ENCODE measurements at places on chromosomes 12 and 14.

DNA sequence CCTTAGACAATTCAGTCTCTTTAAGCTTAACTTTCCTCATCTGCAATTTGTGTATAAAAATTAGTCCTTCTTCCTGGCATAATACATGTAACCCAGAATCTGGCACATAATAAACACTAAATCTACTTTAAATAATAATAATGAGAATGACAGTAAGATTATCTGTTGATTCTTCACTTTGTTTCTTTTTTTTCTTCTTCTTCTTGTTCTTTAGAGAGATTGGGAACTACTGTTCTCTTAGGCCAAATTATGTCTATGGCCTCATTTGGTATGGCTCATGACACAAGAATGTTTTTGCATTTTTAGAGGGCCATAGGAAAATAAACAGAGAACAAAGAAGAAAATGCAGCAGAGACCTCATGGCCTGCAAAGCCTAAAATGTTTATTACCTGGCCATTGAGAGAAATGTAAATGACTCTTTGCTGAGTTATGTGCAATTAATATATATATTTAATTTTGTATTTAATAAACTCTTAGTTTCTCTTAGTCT lies 275.8 kb downstream of the SLC6A15 start:
- no peak for DNase-seq

DNA sequence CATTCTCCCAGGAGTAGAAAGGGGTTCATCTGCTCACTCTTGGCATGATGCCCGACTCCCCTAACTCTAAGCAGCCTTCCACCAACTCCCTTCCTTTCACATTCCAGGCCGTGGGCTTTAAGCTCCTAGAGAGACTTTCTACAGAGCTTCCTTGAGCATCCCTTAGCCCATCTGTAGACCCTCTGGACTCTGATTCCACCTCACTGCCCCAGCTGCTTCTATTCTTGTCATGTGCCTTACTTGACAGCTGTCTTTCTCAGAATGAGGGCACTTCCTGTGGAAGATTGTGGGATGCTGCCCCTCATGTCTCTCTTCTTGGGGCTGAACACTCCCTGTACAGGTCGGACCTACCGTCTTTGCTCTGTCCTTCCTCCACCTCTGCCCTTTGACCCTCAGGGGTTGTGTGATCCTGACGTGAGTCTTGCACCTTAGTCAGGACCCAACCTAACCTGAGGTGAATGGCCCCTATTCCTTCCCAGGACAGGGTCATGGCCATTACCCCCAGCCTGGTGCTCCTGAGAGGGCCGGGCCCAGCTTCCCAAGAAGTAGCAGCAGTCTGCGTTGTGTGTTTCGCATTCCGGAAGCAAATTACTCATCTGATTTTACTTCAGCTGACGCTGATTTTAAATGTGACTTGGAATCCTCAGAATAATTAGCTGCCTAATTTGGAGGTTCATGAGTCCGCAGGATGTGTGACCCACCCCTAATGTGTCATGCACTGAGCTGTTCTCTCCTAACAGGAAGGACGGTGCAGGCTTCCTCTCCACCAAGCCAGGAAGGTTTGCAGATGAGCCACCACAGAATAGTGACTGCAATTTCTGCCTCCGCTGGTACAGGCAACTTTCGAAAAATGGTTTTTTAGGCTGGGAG lies 2.7 kb upstream of the GALNT6 start:
- no peak for DNase-seq

- DNase-seq = peak; percentile 90
Measured at GRCh38 chr14:94342334-94342934, 19.3 kb upstream of the SERPINA6 start.

GRCh38 chr14:88733121-88733520 lies 59.6 kb downstream of the EML5 start:
- DNase-seq = no peak

GRCh38 chr14:78319406-78319805 lies 149.2 kb downstream of the NRXN3 start:
- DNase-seq = no peak

- DNase-seq = no peak
Measured at GRCh38 chr14:95585953-95586620, 51.2 kb downstream of the GLRX5 start.

DNA sequence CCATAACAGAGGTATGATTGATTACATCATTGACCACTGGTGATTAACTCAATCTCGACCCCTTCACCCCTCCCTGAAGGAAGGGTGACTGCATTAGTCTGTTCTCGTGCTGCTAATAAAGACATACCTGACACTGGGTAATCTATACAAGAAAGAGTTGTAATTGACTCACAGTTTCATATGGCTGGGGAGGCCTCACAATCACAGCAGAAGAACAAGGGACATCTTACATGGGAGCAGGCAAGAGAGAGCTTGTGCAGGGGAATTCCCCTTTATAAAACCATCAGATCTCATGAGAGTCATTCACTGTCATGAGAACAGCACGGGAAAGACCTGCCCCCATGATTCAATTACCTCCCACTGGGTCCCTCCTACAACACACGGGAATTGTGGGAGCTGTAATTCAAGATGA lies 55.9 kb upstream of the TMCC3 start:
- no peak for DNase-seq

- DNase-seq = no peak
Measured at GRCh38 chr14:91267965-91268437, 23.5 kb upstream of the GPR68 start.

- no peak for DNase-seq
Measured at GRCh38 chr12:28114488-28114887, 75.8 kb upstream of the CCDC91 start.

GRCh38 chr12:107033758-107034739 lies 47.1 kb upstream of the MTERF2 start:
- no peak for DNase-seq

- no peak for DNase-seq
Measured at GRCh38 chr14:87745507-87746118, 247.4 kb downstream of the GALC start.

- peak; percentile 85 for DNase-seq
Measured at GRCh38 chr12:45991284-45992249, 1.2 kb upstream of the SCAF11 start.

DNA sequence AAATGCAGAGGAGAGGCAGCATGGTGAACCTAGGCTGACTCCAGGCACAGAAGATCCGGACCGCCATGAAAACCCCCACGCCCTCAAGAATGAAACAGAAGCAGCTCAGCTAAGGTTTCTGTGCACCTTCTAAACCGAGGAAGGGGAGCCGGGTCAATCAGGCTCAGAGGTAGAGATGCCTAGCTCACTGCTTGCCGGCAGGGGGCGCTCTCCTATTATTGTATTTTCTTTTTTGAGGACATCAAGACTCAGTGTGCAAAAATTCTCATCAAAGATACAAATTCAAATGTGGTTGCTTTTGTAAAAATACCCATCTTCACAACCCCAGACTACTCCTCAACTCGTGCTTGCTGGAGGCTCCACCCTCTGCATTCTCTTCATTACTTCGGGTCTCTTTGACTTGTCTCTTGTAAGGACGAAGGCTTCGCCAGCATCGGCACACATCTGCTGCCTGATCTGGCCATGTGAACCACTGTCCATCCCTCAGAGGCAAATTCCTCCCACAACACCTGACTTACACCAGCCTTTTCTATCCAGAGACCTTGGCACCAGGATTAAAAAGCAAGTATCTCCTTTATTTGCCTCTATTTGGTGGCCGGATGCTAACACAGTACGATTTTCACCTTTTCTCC lies 33.4 kb upstream of the RNASE3 start:
- peak; percentile 66 for DNase-seq

GRCh38 chr14:53894456-53894855 lies 62.2 kb downstream of the BMP4 start:
- DNase-seq = no peak

- DNase-seq = no peak
Measured at GRCh38 chr12:14514154-14514842, 53.4 kb downstream of the PLBD1 start.

DNA sequence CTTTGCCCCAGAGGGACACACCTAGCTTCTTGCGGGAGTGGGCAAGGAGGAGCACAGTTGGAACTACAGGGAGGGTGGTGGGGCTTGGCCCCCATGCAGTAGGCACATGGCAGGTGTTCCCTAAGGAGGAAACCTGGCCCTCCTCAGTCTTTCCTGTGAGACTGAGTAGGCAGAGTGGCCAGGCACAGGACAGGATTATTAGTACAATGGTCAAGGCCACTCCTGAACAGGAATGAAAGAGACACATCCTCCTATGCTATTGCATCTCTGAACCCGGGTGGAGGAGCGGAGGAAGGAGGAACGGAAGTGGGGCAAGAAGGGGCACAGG lies 846 bp downstream of the MYO1A start:
- no peak for DNase-seq

- DNase-seq = no peak
Measured at GRCh38 chr14:50452979-50453705, 56.5 kb upstream of the CDKL1 start.

DNA sequence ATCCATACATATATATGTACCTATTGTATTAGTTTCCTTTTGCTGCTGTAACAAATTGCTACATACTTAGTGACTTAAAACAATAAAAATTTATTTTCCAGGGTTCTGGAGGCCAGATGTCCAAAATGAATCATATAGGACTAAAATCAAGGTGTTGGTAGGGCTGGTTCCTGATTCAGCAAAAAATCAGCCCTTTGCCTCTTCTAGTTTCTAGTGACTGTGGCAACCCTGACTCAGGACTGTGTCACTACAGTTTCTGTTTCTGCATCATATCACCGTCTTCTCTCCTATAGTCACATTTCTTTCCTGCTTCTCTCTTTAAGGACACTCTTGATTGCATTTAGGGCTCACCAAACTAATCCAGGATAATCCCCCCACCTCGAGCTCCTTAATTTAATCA lies 386.3 kb upstream of the TBX3 start:
- DNase-seq = no peak

GRCh38 chr14:58072288-58073071 lies 79.5 kb downstream of the ARMH4 start:
- peak; percentile 53 for DNase-seq

- DNase-seq = no peak
Measured at GRCh38 chr12:110619534-110619953, 5.6 kb downstream of the TCTN1 start.

GRCh38 chr14:81613341-81614045 lies 79.8 kb upstream of the SEL1L start:
- DNase-seq = no peak

- DNase-seq = no peak
Measured at GRCh38 chr12:122394626-122395194, 27.8 kb downstream of the CLIP1 start.

DNA sequence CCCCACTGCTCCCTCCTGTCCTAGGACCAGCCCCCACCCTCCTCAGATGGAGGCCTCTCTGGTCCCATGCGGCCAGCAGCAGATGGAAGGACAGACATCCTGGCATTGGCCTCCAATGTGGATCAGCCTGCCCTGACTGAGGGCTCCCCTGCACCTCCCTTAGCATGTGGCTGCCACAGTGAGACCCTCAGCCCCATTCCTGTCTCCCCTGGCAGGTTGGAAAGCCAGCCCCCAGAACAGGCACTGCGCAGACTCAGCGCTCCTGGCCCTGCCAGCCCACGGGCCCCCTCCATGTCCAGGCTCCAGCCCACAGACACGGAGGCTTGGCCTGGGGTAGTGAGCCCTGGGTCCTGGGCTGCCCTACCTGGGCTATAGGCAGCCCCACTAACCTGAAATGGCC lies 47.2 kb upstream of the DIO3 start:
- no peak for DNase-seq

GRCh38 chr14:64778104-64778754 lies 74.0 kb downstream of the PLEKHG3 start:
- DNase-seq = no peak

DNA sequence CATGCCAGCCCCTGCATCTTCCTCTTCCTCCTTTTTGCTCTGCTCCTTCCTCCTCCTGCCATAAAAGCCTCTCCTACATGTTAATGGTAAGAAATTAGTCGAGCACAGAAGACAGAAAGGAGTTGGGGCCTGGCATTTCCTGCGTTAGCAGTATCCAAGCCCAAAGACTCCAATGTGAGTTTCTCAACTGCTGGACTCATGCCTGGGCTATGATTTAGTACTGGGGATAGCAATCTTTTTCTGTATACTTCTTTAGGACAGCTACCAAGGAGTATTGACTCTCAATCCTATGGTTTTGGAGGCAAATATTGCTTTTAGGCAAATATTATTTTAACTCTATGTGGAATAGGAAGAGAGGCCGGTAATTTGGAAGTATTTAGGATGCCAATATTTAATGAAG lies 18.0 kb upstream of the SLC38A4 start:
- DNase-seq = no peak

DNA sequence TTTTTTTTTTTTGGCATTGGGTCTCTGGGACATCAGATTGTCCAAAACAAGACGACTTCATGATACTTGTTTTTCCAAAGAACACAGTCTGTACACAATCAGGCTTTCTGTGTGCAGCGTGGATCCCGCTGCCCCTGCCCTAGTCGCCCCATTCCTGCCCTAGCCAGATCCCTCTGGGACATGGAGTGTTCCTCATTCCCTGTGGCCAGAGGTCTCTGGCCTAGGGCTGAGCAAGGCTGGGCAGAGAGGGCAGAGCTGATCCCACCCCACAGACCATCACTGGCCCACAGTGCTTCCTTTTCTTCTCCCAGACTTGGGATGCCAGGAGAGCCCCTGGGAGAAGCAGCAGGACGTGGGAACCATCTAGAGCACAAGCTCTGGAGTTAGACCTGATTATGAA lies 20.9 kb upstream of the EIF2B2 start:
- DNase-seq = no peak

- peak; percentile 78 for DNase-seq
Measured at GRCh38 chr12:107607464-107608392, 77.9 kb upstream of the PWP1 start.

GRCh38 chr12:91384366-91384765 lies 201.7 kb upstream of the DCN start:
- DNase-seq = no peak

- no peak for DNase-seq
Measured at GRCh38 chr12:111287125-111287900, 81.6 kb downstream of the PHETA1 start.

GRCh38 chr14:21136024-21136423 lies 19.8 kb downstream of the OR5AU1 start:
- DNase-seq = no peak

- DNase-seq = no peak
Measured at GRCh38 chr12:118359541-118359915, 13.2 kb downstream of the TAOK3 start.

GRCh38 chr12:41835556-41835955 lies 309.1 kb downstream of the GXYLT1 start:
- DNase-seq = no peak

DNA sequence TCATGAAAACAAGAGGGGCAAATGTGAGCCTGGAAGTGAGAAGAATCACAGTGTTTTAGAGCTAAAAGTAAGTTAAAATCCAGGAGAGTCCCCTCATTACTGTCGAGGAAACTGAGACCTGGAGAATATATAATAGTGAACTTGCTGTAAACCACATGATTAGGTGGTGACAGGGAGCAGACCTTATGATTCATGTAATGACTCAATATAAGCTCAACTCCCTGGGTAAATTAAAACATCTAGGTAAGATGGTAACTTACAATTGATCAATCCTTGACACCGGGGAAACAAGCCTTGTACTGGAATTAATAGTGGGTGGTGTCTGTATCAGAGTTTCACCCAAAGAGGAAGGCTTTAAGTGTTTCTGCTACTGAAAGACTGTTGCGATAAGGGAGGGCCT lies 269.3 kb downstream of the SNAPC1 start:
- no peak for DNase-seq

Measured in left hindlimb (tissue), 1 donor.